Sigmoid colon (tissue), 7 donors: ENCODE measurements at places on chromosomes 11 and 22. TPM values are rescaled to one million over a fixed set of nuclear protein-coding genes. Genes with fewer than 3 reads are reported as not detected.

Gene MRGPRX1
- total RNA-seq = not detected

DNA sequence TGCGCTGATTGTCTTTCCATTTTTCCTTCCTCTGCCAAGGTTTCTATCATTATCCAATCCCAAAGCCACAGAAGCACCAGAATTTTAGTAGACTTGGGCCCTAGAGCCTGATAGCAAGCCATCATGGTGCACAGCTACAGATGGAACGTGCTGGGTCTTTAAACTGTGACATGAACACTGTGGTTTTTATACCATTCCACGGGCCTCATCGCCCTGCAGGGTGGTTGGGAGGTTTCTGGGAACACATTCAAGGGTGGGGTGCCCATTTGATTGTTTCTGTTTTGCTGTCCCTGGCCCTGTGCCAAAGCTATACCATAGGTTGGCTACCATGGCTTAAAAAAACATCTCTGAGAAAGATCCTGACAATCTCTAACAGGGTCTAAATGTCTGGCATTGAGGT lies 151.9 kb downstream of the CACNA1I start:
- DNase-seq = no peak
- no peaks in the 10 kb centered on the region for H3K36me3 ChIP-seq
- no peak overlapping the region for H3K4me3 ChIP-seq

DNA sequence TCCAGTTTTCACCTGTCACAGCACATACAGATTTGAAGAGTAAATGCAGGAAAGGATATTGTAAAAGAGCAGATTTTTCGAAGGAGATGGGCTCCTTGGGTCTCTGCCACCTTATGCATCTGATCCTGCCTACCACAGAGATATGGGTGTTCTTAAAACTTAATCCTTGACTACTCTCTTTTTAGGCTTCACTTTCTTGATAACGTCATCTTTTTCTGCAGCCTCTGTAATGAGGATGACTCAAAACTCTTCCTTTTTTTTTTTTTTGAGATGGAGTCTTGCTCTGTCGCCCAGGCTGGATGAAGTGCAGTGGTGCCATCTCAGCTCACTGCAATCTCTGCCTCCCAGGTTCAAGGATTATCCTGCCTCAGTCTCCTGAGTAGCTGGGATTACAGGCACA lies 7.8 kb downstream of the PRR14L start:
- no peaks in the 10 kb centered on the region for H3K27me3 ChIP-seq
- no peak overlapping the region for H3K27ac ChIP-seq
- peaks cover 9% of the 10 kb centered on the region for H3K4me1 ChIP-seq

GRCh38 chr11:94521684-94522083 lies 9.4 kb downstream of the C11orf97 start:
- no peaks in the 10 kb centered on the region for H3K27me3 ChIP-seq
- peaks cover 8% of the 10 kb centered on the region for H3K4me1 ChIP-seq
- no peak for DNase-seq
- H3K4me3 ChIP-seq = no peak overlapping the region
- no peaks in the 10 kb centered on the region for H3K36me3 ChIP-seq

GRCh38 chr22:31926969-31927368 lies 17.4 kb upstream of the YWHAH start:
- H3K27me3 ChIP-seq = no peaks in the 10 kb centered on the region
- H3K27ac ChIP-seq = no peak overlapping the region
- no peak for DNase-seq
- H3K36me3 ChIP-seq = no peaks in the 10 kb centered on the region
- H3K4me1 ChIP-seq = no peaks in the 10 kb centered on the region

GRCh38 chr11:86469491-86470388 lies 95.1 kb downstream of the CCDC81 start:
- no peaks in the 10 kb centered on the region for H3K27me3 ChIP-seq
- no peak overlapping the region for H3K27ac ChIP-seq
- H3K4me1 ChIP-seq = peaks cover 3% of the 10 kb centered on the region
- H3K4me3 ChIP-seq = no peak overlapping the region
- no peak for DNase-seq

GRCh38 chr11:69400771-69401590 lies 80.5 kb upstream of the LINC01488 start:
- DNase-seq = peak; percentile 53
- H3K4me3 ChIP-seq = no peak overlapping the region
- H3K27me3 ChIP-seq = no peaks in the 10 kb centered on the region
- no peak overlapping the region for H3K27ac ChIP-seq

- no peaks in the 10 kb centered on the region for H3K36me3 ChIP-seq
- peak overlapping the region; percentile 9 for H3K27ac ChIP-seq
- no peaks in the 10 kb centered on the region for H3K27me3 ChIP-seq
- H3K4me3 ChIP-seq = no peak overlapping the region
- H3K4me1 ChIP-seq = peaks cover 15% of the 10 kb centered on the region
- DNase-seq = no peak
Measured at GRCh38 chr11:76763573-76764346, 19.4 kb upstream of the TSKU start.

Gene TECTA
- 3.9 TPM for total RNA-seq

Gene MS4A12
- total RNA-seq = not detected

- H3K4me3 ChIP-seq = no peak overlapping the region
- no peaks in the 10 kb centered on the region for H3K36me3 ChIP-seq
- H3K4me1 ChIP-seq = peaks cover 27% of the 10 kb centered on the region
- no peaks in the 10 kb centered on the region for H3K27me3 ChIP-seq
- peak overlapping the region; percentile 8 for H3K27ac ChIP-seq
- DNase-seq = no peak
Measured at GRCh38 chr11:13315517-13316432, 38.2 kb downstream of the BMAL1 start.

Gene RIMBP3B
- total RNA-seq = not detected

Gene RFPL3
- not detected for total RNA-seq

DNA sequence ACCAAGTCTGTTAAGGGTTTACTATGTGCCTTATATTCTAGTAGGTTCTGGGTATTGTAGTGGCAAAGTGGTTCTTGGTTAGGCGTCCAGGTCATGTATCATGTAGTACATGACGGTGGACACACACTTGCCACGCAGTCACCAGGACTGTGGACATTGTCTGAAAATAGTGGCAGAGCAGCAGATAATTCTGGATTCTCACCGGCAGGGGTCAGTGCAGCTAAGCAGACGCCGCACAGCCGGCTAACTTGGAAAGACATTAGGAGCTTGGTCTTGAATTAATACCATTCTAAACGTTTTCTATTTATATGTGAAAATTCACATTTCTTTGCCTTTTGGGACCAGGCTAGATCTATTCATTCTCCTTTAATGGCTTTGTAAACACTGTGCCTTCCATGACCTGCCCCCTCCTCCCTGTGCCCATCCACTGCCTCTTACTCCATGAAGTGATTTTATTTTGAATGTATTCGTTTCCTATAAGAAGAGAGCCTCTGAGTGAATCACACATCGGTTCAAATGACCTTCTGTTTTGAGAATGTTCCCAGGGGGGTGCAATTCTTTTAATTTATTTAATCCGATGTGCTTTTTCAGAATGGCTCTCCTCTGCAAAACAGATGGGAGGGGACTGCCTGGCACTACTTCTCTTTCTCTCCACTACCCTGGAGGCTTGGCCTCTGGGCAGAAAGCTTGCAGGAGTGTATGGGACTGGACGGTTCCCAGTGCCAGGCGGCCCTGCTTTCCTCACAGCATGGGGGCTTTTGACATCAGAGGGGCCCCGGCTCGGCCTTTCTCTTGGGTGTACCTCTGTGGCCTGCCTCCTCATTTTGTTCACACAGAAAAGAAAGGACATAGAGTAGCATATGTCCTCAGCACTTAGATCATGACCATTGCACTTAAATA lies 378.0 kb downstream of the NTM start:
- H3K4me1 ChIP-seq = no peaks in the 10 kb centered on the region
- H3K27me3 ChIP-seq = no peaks in the 10 kb centered on the region
- H3K4me3 ChIP-seq = no peak overlapping the region
- H3K27ac ChIP-seq = no peak overlapping the region
- H3K36me3 ChIP-seq = no peaks in the 10 kb centered on the region

DNA sequence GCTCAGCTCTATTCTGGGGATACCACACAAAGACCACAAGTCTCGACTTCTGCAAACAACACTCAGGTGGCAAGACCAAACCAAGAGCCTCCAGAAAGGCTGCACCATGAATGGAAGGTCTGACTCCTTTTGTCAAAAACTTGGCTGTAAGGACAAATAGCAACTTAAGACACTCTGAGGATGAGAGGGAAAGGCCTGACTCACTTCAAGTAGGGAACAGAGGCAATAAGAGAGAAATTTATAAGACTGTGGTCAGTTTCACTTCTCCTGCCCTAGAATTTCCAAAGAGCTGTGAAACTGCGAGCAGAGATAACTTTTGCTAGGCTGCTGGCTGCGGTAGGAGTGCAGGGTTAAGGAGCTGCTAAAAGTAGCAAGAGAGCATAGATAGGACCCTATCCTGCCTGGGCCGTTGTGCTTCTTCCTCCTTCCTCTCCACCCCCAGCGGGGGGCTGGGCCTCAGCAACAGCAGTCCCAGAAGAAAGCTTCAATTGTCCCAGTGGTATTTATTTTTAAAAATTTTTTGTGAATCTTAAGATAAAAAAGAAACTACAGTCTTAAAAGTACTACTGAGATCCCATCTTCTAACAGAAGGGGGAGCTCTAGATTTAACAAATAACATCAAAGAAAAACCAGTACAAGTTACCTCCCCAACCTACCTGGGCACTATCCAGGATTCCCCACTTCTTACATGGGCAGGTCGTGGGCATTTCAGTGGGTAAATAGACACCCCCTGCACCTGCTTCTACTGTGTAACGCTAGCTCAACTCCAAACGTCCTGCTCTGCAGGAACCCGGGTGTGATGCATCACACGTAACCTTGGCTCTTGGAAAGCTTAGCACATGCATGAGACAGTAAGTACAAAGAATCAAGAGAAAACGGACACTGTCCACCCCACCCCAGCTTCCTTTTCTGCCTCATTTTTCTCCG lies 66.4 kb downstream of the SGSM3 start:
- no peaks in the 10 kb centered on the region for H3K36me3 ChIP-seq
- H3K27ac ChIP-seq = peak overlapping the region; percentile 65
- H3K4me1 ChIP-seq = peaks cover 25% of the 10 kb centered on the region
- H3K27me3 ChIP-seq = no peaks in the 10 kb centered on the region
- H3K4me3 ChIP-seq = no peak overlapping the region

DNA sequence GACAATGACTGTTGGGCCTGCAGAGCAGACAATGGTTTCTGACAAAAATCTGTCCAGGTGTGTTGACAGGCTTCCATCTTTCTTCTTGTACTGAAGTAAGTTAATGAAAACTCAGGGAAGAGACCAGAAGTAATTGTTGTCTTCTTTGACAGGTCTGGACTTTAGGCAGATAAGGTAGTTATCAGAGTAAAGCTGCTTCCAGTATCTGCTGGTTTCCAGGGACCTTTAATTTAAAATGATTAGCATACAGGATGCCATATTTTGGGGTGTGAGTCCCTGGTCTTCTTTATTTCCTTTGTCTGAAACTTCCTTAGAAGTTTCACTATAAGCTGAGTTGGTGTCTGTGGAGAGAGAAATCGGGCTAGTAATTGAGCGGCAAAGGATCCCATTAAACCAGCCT lies 1.4 kb downstream of the TMX2 start:
- H3K4me1 ChIP-seq = no peaks in the 10 kb centered on the region
- H3K36me3 ChIP-seq = no peaks in the 10 kb centered on the region
- H3K27me3 ChIP-seq = no peaks in the 10 kb centered on the region
- H3K27ac ChIP-seq = no peak overlapping the region

DNA sequence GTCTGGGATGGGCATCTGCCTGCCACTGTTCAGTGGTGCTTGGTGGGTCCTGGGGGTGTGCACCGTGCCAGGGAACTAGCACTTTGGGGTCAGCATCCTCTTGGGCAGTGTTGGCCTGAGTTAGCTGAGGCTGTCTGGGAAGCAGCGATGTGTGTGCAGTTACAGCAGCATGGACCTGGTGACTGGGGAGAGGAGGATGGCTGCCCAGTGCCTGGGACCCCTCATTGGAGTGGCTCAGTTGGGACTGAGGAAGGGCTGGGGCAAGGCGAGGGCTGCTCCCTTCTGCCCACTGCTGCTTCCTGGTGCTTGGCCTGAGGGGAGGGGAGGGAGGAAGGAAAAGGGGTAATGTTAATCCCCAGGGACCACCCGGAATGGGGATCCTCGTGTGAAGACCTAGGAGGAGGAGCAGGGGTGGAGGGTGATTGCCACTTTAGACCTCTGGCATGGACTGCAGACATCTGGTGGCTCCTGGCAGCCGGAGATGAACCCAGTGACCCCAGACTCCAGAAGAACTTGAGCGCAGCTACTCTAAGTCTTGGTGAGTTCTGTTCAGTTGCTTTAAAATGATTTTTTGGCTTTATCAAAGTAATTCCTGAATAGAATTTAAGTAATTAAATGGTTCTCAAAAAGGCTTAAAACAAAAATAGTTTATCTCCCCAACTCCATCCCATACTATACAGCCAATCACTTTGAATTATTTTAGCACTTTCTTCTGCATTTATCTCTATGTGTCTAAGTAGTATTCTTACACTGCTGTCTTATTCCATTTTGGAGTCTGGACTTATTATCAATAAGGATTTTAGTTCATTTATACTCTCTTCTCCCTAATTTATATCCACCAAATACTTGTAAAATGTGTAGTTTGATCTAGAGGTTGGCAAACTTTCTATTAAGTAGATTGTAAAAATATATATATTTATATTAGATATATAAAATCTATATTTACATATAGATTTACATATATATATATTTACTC lies 15.4 kb upstream of the TMEM191C start:
- H3K27me3 ChIP-seq = no peaks in the 10 kb centered on the region
- H3K4me3 ChIP-seq = no peak overlapping the region
- peaks cover 1% of the 10 kb centered on the region for H3K36me3 ChIP-seq
- H3K4me1 ChIP-seq = no peaks in the 10 kb centered on the region
- peak; percentile 28 for DNase-seq
- no peak overlapping the region for H3K27ac ChIP-seq

Gene KCNQ1OT1
- 1.4 TPM for total RNA-seq

Gene STK33
- total RNA-seq = 20.6 TPM

DNA sequence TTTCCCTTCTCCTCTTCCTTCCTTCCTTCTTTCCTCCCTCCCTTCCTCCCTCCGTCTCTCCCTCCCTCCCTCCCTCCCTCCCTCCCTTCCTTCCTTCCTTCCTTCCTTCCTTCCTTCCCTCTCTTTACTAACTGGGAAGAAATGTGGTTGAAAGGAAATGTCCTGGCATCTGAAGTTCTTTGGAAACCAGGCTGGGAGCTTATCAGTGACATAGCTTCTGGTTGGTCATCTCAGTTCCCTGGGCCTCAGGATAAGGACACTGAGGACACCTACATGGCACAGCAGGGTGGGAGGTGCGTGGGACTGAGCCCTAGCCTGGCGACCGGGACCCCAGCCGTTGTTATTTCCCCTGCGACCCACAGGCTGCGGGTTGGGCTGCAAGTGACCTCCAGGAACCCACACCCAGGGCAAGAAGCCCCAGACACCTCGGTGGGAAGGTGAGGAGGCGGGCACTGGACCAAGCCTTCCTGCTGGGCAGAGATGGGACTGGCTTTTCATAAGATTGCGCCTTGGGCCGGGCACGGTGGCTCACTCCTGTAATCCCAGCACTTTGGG lies 1486.5 kb downstream of the TBC1D22A start:
- DNase-seq = peak; percentile 33
- H3K36me3 ChIP-seq = no peaks in the 10 kb centered on the region
- no peak overlapping the region for H3K27ac ChIP-seq
- H3K4me1 ChIP-seq = no peaks in the 10 kb centered on the region

DNA sequence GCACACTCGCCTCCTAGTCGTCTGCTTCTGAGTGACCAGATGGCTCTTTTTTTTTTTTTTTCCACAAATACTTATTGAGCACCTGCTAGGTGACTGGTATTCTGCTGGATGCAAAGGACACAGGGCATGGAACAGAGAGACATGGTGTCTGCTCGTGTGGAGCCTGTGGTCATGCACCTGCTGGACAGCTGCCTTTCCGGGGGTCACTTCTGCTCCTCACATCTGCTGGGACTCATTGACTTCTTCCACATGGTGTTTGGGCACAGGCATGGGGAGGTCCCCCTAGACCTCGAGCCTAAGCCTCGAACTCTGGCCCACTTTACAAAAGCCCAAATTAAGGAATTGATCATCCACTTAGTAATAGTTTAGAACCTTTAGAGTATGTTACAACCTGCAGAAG lies 39.5 kb upstream of the EMID1 start:
- no peak overlapping the region for H3K4me3 ChIP-seq
- no peaks in the 10 kb centered on the region for H3K4me1 ChIP-seq
- no peak overlapping the region for H3K27ac ChIP-seq
